ENCODE measurements at places on chromosomes 7 and 10. TPM values are rescaled to one million over a fixed set of nuclear protein-coding genes. Genes with fewer than 3 reads are reported as not detected.

The AKR1C4 gene
- not detected for total RNA-seq

The CADPS2 gene
- 26.2 TPM for total RNA-seq

The IGF2BP3 gene
- total RNA-seq, result 2.7 TPM

The UCN3 gene
- total RNA-seq, result not detected

The TUBAL3 gene
- total RNA-seq, result not detected

The IFIT1B gene
- total RNA-seq, result not detected

The PILRA gene
- 0.36 TPM for total RNA-seq

The TBX20 gene
- not detected for total RNA-seq

The RNF32 gene
- total RNA-seq, result under 0.01 TPM

GRCh38 chr10:72344932-72345331, 9.8 kb downstream of the DNAJB12 start:
- H3K27ac ChIP-seq, result no peak overlapping the region
- no peak for DNase-seq
- no peaks in the 10 kb centered on the region for H3K27me3 ChIP-seq
- H3K4me1 ChIP-seq, result no peaks in the 10 kb centered on the region
- peaks cover 27% of the 10 kb centered on the region for H3K36me3 ChIP-seq

DNA sequence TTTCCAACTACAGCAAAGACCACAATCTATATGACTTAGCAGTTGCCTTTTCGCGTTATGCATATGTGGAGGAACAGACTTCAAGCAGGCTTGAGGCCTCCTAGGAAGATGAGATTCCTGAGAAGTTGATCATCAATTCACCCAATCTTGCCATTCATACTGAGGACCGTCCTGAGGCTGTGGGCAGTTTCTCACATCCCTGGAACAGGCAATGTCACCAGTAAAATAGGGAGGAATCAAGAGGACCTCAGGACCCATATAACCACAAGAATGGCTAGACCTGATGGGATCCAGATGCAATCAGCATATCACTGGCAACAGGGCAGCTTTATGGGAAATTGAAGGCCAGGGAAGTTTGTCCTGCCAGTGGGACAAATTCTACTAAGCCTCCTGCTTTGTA, 17.3 kb downstream of the KDM7A start:
- no peaks in the 10 kb centered on the region for H3K27me3 ChIP-seq
- H3K4me1 ChIP-seq, result peaks cover 5% of the 10 kb centered on the region
- no peaks in the 10 kb centered on the region for H3K36me3 ChIP-seq

DNA sequence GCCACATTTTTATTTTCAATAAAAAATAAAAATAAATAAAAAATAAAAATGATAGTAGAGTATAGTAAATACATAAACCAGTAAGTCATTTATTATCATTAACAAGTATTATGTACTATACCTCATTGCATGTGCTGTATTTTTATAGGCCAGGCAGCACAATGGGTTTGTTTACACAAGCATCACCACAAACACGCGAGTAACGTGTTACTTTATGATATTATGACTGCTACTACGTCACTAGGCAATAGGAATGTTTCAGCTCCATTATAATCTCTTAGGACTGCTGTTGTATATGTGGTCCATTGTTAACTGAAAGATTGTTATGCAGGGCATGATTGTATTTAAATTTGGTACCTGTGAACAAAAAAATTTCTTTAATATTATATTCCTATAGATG, 20.8 kb upstream of the SDHAF3 start:
- no peaks in the 10 kb centered on the region for H3K27me3 ChIP-seq
- no peak overlapping the region for H3K4me3 ChIP-seq
- H3K27ac ChIP-seq, result no peak overlapping the region
- no peaks in the 10 kb centered on the region for H3K36me3 ChIP-seq
- DNase-seq, result no peak
- no peaks in the 10 kb centered on the region for H3K4me1 ChIP-seq

DNA sequence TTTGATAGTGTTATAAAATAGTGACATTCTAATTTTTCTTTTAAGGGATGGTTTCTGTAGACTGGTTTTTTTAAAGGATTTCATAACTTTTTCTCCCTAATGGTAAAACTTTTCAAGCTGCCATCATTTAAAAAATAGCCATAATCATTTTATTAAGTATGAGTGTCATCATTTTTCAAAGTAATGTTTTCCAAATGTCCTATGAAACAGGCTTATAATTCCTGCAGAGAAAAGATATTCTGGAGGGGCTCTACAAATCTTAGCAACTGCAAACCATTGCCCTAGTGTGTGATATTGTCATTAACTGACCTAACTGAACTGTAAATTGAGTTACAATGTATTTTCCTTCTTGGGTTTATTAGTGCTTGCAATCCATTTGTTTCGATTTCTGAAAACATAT, 226.0 kb downstream of the BBS9 start:
- no peaks in the 10 kb centered on the region for H3K27me3 ChIP-seq
- no peaks in the 10 kb centered on the region for H3K4me1 ChIP-seq
- H3K27ac ChIP-seq, result no peak overlapping the region
- no peak for DNase-seq
- H3K4me3 ChIP-seq, result no peak overlapping the region

DNA sequence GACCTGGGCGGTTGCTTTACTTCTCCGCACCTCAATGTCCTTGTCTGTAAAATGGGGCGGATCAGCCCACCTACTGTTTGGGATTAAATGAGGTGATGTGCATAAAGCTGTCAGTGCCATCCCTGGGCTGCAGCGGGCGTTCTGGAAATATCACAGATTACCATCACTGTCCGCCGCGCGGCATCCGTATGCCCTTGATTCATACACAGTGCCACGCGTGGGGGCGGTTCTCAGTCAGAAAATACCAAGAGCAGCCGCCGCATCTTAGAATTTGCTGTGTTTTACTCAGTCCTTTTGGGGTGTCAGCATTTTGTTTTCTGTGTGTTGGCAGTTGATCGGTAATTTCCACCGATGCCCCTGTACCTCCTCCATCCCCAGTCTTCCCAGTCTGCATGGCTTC, 338.8 kb downstream of the DPP6 start:
- no peak overlapping the region for H3K4me3 ChIP-seq
- H3K4me1 ChIP-seq, result no peaks in the 10 kb centered on the region
- no peaks in the 10 kb centered on the region for H3K36me3 ChIP-seq
- H3K27ac ChIP-seq, result no peak overlapping the region
- no peaks in the 10 kb centered on the region for H3K27me3 ChIP-seq
- DNase-seq, result no peak

- DNase-seq, result no peak
- H3K27ac ChIP-seq, result no peak overlapping the region
- H3K27me3 ChIP-seq, result no peaks in the 10 kb centered on the region
- no peak overlapping the region for H3K4me3 ChIP-seq
Measured at GRCh38 chr7:18225067-18225466, 197.4 kb upstream of the PRPS1L1 start.

GRCh38 chr10:110011681-110012080, 3.9 kb downstream of the ADD3 start:
- DNase-seq, result no peak
- H3K27me3 ChIP-seq, result no peaks in the 10 kb centered on the region
- H3K4me3 ChIP-seq, result no peak overlapping the region
- H3K4me1 ChIP-seq, result peaks cover 32% of the 10 kb centered on the region
- peaks cover 4% of the 10 kb centered on the region for H3K36me3 ChIP-seq
- H3K27ac ChIP-seq, result no peak overlapping the region

GRCh38 chr7:50730446-50731400, 52.0 kb downstream of the GRB10 start:
- peak overlapping the region; percentile 50 for H3K27ac ChIP-seq
- no peaks in the 10 kb centered on the region for H3K36me3 ChIP-seq
- no peaks in the 10 kb centered on the region for H3K27me3 ChIP-seq
- DNase-seq, result no peak
- peaks cover 40% of the 10 kb centered on the region for H3K4me1 ChIP-seq

- H3K4me3 ChIP-seq, result no peak overlapping the region
- peaks cover 5% of the 10 kb centered on the region for H3K4me1 ChIP-seq
- no peaks in the 10 kb centered on the region for H3K36me3 ChIP-seq
- no peaks in the 10 kb centered on the region for H3K27me3 ChIP-seq
Measured at GRCh38 chr7:129327076-129327475, 102.2 kb downstream of the AHCYL2 start.

DNA sequence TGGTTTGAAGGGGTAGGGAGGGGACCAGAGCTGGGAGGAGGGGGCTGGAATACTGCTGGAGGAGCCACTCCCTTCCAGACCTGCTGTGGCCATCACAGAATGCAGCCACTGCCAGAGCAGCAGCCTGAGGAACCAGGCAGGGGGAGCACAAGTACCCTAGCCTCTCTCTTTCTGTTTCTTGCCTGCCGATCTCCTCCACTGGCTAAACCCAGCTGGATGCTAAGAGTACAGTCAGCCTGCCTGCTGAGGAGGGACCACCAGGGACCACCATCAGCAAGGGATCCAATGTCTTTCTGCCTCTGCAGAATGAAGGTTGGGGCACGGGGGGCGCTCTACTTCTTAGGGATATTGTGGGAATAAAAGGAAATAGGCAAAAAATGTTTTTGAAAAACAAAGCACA, 4.7 kb downstream of the BLVRA start:
- no peak overlapping the region for H3K4me3 ChIP-seq
- no peaks in the 10 kb centered on the region for H3K27me3 ChIP-seq
- DNase-seq, result no peak
- no peaks in the 10 kb centered on the region for H3K36me3 ChIP-seq

- H3K4me1 ChIP-seq, result peaks cover 10% of the 10 kb centered on the region
- H3K4me3 ChIP-seq, result no peak overlapping the region
- H3K27me3 ChIP-seq, result no peaks in the 10 kb centered on the region
- H3K27ac ChIP-seq, result no peak overlapping the region
- no peak for DNase-seq
Measured at GRCh38 chr10:51260376-51260775, 186.1 kb downstream of the PRKG1 start.

GRCh38 chr10:128361487-128361886, 235.3 kb upstream of the MKI67 start:
- no peaks in the 10 kb centered on the region for H3K36me3 ChIP-seq
- H3K27ac ChIP-seq, result no peak overlapping the region
- no peaks in the 10 kb centered on the region for H3K27me3 ChIP-seq
- DNase-seq, result no peak
- no peaks in the 10 kb centered on the region for H3K4me1 ChIP-seq

GRCh38 chr7:131497454-131497853, 59.0 kb downstream of the PODXL start:
- peaks cover 12% of the 10 kb centered on the region for H3K4me1 ChIP-seq
- no peak overlapping the region for H3K4me3 ChIP-seq
- H3K27ac ChIP-seq, result no peak overlapping the region
- H3K36me3 ChIP-seq, result peaks cover 13% of the 10 kb centered on the region
- no peaks in the 10 kb centered on the region for H3K27me3 ChIP-seq
- DNase-seq, result no peak

DNA sequence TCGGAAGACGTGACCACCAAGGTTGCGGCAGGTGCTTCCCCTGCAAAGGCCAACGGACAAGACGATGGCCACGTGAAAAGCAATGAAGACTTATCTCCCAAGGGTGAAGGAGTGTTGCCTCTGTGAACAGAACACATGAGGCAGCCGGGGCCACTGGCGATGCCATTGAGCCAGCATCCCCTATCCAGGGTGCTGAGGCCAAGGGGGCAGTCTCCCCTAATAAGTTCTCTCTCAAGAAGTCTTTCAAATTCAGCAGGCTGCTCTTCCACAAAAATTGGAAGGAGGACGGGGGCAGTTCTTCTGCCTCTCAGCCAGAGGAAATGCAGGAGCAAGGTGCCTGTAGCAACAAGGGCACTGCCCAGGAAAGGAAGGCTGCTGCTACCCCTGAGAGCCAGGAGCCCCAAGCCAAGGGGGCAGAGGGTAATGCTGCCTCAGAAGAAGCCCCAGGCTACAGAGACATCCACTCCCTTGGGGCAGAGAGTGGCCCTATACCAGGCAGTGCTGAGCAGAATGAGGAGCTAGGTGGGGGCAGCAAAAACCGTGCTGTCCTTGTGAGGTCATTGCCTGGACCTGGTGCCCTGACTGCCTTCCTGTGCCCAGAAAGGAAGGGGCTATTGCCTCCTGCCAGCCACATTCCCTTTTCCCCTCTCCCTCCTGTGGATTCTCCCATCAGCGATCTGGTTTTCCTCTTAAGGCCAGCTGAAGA, 17.3 kb downstream of the NT5C2 start:
- no peak overlapping the region for H3K4me3 ChIP-seq
- H3K36me3 ChIP-seq, result peaks cover 61% of the 10 kb centered on the region
- H3K27ac ChIP-seq, result no peak overlapping the region

Measured in osteoblast (primary cell).